Stimulated activated CD8-positive, alpha-beta memory T cell treated with anti-CD3 and anti-CD28 coated beads, Interleukin-4, amount 100 ng/mL, for 24 hours (primary cell): ENCODE measurements at places on chromosomes 4 and X.

DNA sequence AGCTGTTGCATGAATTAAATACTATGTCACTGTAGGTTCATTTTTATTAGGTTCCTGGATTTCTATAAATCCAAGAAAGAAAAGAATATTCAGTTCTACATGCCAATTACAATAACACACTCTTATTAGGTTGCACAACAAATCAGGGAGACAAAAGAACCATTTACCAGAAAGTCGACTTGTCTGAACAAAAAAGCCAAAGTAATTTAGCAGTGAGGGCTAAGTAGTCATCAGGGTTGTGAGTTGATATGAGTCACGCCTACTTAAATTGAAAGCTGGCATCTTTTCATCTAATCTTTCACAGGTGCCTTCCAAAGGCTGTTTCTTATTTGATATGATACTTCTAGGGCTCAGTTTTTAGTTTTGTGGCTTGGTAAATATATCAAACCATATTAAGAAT is 25.4 kb upstream of the GNRHR start:
- no peak for DNase-seq

- DNase-seq = no peak
Observed at GRCh38 chr4:186003746-186004145, 65.2 kb upstream of the TLR3 start.

GRCh38 chr4:40323866-40324265 is 11.3 kb upstream of the CHRNA9 start:
- DNase-seq = no peak

- no peak for DNase-seq
Observed at GRCh38 chrX:78075787-78076389, 28.2 kb upstream of the PGK1 start.

DNA sequence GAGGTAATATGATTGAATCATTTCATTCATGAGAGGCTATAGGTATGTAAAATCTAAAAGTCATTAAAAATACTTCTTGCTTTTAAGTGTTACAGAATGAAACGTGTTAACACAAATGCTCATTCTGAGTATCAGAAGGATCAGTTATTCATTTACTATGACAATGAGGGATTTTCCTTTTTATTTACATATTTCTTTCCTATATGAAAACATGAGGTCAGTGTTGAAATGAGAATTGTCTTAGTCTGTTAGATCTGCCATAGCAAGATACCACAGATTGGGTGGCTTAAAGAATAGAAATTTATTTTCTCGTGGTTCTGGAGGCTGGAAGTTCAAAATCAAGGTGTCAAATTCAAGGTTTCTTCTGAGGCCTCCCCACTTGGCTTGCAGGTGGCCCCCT is 181.2 kb downstream of the ARHGAP10 start:
- DNase-seq = no peak

GRCh38 chr4:64407000-64407399 is 2.2 kb downstream of the TECRL start:
- DNase-seq = no peak

- DNase-seq = no peak
Observed at GRCh38 chr4:111268769-111269414, 646.0 kb upstream of the PITX2 start.

- no peak for DNase-seq
Observed at GRCh38 chr4:69843301-69843700, 16.6 kb downstream of the SULT1E1 start.

DNA sequence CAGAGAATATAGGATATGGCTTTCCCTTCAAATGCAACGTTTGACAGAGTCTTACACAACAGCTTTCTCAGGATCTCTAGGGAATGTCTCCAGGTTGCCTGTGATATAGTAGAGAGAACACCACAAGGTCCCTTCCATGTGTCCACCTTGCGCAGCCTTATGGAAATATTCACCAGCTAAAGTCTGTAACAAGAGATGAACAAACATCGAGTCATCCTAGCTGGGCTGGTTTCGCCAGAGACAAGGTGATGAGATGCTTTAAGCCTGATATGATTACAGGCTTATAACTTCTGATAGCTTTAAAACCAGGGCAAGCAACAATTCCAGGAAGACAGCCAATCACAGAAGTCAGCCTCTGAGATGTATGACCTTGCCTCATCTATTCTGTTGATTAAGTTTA is 83.8 kb downstream of the SEL1L3 start:
- no peak for DNase-seq

DNA sequence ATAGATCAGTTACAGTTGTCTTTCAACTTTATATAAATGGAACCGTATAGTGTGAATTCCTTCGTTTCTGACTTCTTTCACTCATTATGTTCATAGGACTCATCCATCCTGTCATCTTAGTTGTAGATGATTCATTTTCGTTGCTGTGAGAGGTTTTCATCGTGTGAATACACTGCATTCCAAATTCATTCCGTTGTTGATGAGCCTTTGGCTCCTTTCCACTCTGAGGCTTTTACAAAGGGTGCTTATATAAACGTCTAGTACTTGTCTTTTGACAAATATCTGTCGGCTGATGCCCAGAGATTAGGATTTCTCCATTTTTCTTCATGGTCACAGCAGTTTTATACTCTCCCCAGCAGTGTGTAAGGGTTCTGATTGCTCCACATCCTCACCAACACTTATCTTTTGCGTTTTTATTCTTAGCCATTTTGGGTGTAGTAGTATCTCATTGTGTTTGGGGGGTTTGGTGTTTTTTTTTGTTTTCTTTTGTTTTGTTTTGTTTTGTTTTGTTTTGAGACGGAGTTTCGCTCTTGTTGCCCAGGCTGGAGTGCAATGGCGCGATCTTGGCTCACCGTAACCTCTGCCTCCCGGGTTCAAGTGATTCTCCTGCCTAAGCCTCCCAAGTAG is 48.6 kb downstream of the LRP2BP start:
- DNase-seq = no peak

GRCh38 chr4:141155586-141155985 is 22.3 kb upstream of the RNF150 start:
- DNase-seq = no peak

GRCh38 chr4:142339053-142339452 is 507.0 kb downstream of the INPP4B start:
- no peak for DNase-seq

DNA sequence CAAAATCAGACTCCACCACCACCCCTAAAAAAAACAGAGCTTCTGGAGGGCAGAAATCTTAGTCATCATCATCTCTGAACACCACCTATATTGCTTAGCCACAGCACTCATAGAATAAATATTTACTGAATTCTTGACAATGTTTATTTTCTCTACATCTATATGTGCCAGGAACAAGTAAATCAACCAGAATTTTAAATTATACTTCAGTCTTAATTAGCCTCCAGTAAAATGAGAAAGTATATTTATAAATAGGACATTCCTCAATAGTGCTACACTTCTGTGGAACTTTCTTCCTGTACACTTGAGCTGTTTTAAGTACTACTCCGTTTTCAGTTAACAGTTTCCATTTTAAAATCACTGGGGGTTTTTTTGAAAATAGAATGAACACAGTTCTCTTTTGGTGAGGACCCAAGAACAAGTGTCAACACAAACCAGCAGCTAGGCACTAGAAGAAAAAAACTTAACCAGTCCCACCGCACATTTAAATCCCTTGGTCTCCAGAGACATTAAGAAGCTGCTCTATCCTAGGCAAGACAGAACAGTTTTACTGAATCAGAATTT is 25.5 kb downstream of the SMIM14 start:
- no peak for DNase-seq

GRCh38 chr4:102076622-102077021 is 268.7 kb downstream of the SLC39A8 start:
- DNase-seq = no peak

DNA sequence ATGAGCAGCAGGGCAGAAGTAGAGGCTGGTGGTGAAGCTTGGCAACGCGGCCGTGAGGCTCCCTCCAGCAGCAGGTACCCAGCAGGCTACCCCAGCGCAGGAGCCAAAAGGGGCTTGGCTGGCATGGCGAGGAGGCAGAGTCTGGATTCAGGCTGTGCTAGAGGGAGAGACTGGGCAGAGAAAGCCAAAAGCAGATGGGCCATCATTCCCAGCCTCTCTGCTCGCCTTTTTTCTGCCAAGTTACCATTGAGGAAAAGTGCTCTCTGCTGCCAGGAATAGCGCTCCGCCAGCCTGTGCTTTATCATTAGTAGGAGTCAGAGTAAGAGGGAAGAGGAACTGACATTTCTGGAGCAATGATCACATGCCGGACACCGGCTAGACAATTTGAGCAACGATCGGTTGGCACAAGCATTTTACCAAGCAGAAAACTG is 28.7 kb upstream of the MAP3K15 start:
- no peak for DNase-seq

GRCh38 chr4:84680956-84681355 is 98.0 kb downstream of the CDS1 start:
- no peak for DNase-seq

GRCh38 chr4:40649321-40649720 is 19.7 kb upstream of the RBM47 start:
- DNase-seq = no peak

GRCh38 chr4:121898150-121898549 is 27.9 kb upstream of the BBS7 start:
- DNase-seq = no peak

DNA sequence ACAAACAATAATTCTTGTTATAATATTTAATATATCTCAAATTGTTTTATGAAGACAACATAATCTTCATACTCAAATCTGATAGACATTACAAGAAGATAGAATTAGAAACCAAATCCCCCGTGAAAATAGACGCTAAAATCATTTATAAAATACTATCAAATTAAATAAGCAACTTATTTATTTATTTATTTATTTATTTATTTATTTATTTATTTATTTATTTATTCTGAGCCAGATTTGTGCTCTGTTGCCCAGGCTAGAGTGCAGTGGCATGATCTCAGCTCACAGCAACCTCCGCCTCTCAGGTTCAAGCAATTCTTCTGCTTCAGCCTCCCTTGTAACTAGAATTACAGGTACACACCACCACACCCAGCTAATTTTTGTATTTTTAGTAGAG is 294.9 kb upstream of the MAGEC2 start:
- no peak for DNase-seq

- no peak for DNase-seq
Observed at GRCh38 chr4:17336069-17336468, 175.8 kb downstream of the QDPR start.

DNA sequence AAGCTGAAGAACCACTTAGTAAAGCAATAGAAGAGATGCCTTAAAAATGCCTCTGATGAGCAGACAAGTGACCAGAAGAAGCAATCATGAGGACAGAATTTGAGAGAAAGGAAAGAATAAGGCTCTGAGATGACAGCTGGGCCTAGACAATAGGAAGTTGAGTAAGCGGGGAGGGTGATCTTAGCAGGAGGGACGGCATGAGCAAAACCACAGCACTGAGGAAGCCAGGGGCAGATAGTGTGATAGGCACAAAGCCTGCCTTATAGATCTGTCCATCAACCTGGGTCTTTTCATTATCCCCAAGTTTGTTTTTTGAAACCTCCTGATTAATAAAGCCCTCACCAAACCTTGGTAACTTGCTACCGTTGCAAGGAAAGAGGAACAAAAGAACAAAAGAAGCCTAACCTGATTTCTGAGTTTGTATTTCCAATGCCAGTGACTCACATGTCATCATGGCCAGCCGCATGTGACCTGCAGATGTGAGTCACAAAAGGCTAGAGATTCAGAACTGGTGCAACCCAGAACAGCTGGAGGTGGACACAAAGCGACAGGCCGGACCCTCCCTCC is 55.7 kb upstream of the PPARGC1A start:
- DNase-seq = no peak

- no peak for DNase-seq
Observed at GRCh38 chr4:41281038-41281634, 24.4 kb downstream of the UCHL1 start.

GRCh38 chr4:186813377-186814068 is 89.9 kb upstream of the FAT1 start:
- no peak for DNase-seq

DNA sequence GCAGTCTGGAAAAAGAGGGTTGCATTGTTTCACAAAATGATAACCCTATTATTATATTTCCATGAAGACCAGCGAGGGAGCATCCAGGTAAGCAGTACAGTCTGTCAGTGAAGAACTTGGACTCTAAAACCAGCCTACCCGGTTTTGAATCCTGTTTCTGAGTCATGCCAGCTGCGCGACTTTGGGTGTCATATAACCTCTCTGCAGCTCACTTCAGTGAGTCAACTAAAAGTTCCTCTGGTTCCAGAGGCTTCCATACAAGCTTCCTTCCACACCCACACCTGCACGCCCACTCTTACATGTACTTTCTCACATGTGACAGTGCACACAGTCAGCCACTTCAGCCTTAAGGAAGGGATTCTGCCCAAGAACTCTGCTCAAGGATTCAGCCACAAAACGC is 49.8 kb upstream of the PRPS2 start:
- no peak for DNase-seq

DNA sequence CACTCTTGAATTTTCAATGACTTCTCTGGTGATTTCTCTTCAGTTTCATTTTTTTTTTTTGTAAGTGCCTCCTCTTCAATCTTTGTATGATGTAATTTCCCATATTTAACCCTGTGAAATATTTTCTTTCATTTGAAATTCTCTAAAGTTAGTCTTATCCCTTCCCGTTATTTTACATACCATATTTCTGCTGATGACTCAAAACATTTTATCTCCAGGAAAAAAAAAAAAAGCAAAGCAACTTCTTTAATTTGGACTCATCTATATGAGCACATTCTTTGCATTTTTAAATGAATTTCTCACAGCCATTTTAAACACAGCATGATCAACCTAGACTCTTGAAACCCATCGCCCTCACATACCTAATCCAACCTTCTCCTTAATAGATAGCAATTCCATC is 1831.4 kb downstream of the ARAP2 start:
- no peak for DNase-seq

DNA sequence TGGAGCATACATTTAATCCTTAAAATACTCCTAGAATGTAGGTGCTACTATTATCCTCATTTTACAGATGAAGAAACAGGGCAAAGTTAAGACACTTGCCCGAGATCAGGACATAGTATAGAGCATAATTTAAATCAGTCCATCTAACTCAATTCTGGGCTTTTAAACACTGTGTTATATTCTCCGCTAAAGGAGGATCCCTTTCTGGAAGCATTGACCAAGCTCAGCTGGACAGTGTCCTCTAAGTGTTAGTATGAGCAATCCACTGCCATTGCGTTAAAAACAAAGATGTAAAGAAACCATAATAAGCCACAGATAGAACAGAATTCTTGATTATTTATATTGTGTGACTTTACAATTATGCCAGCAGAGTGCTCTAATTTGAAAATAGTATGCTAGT is 207.0 kb downstream of the ARHGAP24 start:
- no peak for DNase-seq

GRCh38 chr4:119191505-119191904 is 21.0 kb upstream of the USP53 start:
- DNase-seq = no peak

DNA sequence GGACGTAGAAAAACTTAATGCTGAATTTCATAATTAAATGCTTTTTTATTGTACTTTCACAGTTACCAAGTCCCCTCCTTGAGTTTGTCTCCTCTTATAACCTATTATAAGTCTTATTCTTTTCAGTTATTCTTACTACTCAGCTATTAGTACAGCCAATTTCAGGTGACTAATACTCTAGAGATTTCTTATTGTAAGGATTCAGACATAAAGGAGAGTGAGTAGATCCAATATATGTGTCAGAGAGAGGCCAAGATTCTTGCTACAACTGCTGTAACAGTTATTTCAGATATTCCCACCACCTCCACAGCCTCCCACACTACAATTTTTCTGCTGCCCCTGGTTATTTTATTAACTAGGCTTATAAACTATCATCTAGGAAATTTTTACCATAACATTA is 274.5 kb downstream of the GPAT3 start:
- DNase-seq = no peak

- no peak for DNase-seq
Observed at GRCh38 chrX:22629105-22629725, 356.5 kb downstream of the CBLL2 start.
